ENCODE measurements at places on chromosomes 5 and 9. TPM values are rescaled to one million over a fixed set of nuclear protein-coding genes. Genes with fewer than 3 reads are reported as not detected.
A peak's percentile ranks its signal among the peaks of the same experiment; 100 is the strongest.

PDCD1LG2 gene
- not detected for total RNA-seq

- no peak overlapping the region for H3K4me3 ChIP-seq
- H3K27ac ChIP-seq = peak overlapping the region; percentile 35
- H3K36me3 ChIP-seq = no peaks in the 10 kb centered on the region
- peaks cover 4% of the 10 kb centered on the region for H3K27me3 ChIP-seq
These were observed 42.1 kb upstream of the OLFM1 start for GRCh38 chr9:135045264-135045927.

DNA sequence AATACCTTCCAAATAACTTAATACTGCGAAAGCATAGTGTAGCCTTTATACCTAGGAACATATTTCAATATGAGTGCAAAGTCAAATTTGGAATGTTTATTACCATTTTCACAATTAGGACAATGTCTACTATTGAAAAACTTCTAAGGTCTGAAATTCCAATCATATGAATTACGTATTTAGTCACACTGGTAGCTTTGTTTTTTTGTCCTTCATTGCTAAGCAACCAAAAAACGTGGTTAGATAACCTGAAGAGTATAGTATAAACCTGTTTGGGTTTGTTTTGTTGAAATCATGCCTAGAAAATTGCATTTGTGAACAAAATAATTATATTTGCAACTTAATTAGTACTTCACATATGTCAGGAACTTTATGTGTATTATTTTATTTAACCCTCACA, 134.2 kb downstream of the FBXO4 start:
- no peaks in the 10 kb centered on the region for H3K27me3 ChIP-seq
- peaks cover 6% of the 10 kb centered on the region for H3K4me1 ChIP-seq
- no peak for DNase-seq
- no peak overlapping the region for H3K27ac ChIP-seq
- H3K36me3 ChIP-seq = no peaks in the 10 kb centered on the region

- H3K27ac ChIP-seq = no peak overlapping the region
- peaks cover 12% of the 10 kb centered on the region for H3K4me1 ChIP-seq
- no peak for DNase-seq
- no peaks in the 10 kb centered on the region for H3K27me3 ChIP-seq
These were observed 208.3 kb downstream of the SPATA31D1 start for GRCh38 chr9:82196622-82197441.

DNA sequence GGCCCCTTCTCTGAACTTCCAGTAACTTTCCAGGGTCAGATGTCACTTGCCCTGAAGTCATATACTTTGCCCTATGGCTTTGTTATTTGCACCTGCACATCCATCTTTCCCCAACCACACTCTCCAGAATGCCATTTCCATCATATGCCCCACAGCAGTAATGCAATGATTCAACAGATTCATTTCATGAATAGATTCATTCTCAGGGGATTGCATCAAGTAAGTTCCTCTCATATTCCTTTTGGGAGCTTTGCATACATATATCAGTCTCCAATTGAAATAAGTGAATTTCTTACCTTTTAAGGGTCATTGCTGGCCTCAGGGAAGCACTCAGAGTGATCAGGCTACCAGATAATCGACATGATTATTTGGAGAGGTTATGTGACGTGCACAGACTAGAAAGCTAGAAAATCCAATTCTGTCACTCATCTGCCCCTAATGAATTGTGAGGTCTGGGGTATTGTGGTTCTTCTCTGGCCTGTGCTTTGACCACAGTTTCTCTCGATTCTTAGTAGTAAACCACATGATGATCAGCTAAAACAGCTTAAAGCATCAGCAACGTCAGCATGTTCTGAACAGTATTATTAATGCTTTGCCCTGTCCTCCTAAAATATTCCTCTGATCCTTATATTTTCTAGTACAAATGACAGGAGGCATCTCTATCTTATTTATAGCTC, 179.9 kb downstream of the ATPSCKMT start:
- DNase-seq = no peak
- no peak overlapping the region for H3K4me3 ChIP-seq
- no peak overlapping the region for H3K27ac ChIP-seq

DNA sequence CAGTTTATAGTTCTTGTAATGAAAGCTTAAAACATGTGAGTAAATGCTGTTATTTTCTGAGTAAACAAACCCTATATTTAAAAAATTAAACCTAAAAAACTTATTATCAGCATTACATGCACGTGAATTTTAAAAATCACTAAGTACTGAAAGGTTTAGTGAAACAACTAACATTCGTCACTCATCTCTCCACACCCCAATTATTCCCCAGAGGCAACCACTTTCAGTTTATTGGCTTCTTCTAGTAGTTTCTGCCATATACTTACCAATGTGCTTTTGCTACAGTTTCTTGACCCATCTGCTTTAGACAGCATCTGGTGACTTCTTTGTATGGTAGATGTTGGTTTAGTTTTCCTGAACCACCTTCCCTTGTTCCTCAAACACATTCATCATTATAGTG, 58.1 kb downstream of the ANGPTL2 start:
- no peak overlapping the region for H3K4me3 ChIP-seq
- H3K4me1 ChIP-seq = peaks cover 4% of the 10 kb centered on the region
- no peak overlapping the region for H3K27ac ChIP-seq
- no peaks in the 10 kb centered on the region for H3K27me3 ChIP-seq
- DNase-seq = no peak
- peaks cover 6% of the 10 kb centered on the region for H3K36me3 ChIP-seq

OTP gene
- 3.1 TPM for total RNA-seq

GALNT12 gene
- total RNA-seq = 4.9 TPM

GRCh38 chr5:134215757-134216156, 10.1 kb downstream of the PPP2CA start:
- H3K4me3 ChIP-seq = no peak overlapping the region
- DNase-seq = no peak
- H3K27ac ChIP-seq = peak overlapping the region; percentile 27

DNA sequence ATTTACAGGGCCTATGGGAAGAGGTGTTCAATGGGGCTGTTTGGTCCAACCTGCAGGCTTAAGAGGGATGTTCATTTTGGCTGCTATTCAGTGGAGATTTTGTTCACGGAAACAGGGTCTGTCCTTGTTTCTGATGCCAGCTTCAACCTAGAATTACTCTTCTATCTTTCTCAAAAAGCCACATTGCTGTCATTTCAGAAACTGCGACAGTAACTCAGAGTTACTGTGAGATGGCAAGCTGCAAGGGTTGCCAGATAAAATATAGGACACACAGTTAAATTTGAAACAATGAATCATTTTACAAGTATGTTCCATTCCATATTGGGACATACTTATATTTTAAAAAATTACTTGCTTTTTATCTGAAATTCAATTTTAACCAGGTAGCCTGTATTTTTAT, 128.0 kb downstream of the NPR3 start:
- H3K4me1 ChIP-seq = peaks cover 15% of the 10 kb centered on the region
- no peak for DNase-seq
- H3K27me3 ChIP-seq = no peaks in the 10 kb centered on the region
- no peak overlapping the region for H3K4me3 ChIP-seq

TAF11L5 gene
- not detected for total RNA-seq
